ENCODE measurements at places on chromosomes 2 and 18. TPM values are rescaled to one million over a fixed set of nuclear protein-coding genes. Genes with fewer than 3 reads are reported as not detected.

- H3K27me3 ChIP-seq = no peaks in the 10 kb centered on the region
- H3K4me1 ChIP-seq = peaks cover 11% of the 10 kb centered on the region
- H3K27ac ChIP-seq = no peak overlapping the region
- H3K36me3 ChIP-seq = no peaks in the 10 kb centered on the region
These were observed 14.8 kb downstream of the SPRED2 start for GRCh38 chr2:65417509-65418085.

DNA sequence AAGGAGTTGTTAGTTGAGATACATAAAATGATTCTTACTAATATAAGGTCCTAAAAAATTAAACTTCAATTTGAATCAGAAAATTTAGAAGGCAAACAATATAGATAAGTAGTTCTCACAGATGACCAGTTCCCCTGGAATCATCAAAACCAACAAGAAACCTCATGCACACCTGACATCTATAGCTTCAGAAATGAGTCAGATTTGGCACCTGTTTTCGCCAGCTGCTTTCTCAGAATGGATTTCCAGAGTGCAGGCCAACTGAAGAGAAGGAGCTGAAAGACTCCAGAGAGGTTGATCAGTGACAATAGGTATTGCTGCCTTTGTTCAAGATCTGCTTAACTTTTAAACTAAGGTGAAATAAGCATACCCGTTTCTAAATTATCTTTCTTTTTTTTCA lies 192.4 kb downstream of the RDH14 start:
- no peak overlapping the region for H3K27ac ChIP-seq
- no peak overlapping the region for H3K4me3 ChIP-seq
- H3K36me3 ChIP-seq = no peaks in the 10 kb centered on the region
- H3K4me1 ChIP-seq = peaks cover 6% of the 10 kb centered on the region

DNA sequence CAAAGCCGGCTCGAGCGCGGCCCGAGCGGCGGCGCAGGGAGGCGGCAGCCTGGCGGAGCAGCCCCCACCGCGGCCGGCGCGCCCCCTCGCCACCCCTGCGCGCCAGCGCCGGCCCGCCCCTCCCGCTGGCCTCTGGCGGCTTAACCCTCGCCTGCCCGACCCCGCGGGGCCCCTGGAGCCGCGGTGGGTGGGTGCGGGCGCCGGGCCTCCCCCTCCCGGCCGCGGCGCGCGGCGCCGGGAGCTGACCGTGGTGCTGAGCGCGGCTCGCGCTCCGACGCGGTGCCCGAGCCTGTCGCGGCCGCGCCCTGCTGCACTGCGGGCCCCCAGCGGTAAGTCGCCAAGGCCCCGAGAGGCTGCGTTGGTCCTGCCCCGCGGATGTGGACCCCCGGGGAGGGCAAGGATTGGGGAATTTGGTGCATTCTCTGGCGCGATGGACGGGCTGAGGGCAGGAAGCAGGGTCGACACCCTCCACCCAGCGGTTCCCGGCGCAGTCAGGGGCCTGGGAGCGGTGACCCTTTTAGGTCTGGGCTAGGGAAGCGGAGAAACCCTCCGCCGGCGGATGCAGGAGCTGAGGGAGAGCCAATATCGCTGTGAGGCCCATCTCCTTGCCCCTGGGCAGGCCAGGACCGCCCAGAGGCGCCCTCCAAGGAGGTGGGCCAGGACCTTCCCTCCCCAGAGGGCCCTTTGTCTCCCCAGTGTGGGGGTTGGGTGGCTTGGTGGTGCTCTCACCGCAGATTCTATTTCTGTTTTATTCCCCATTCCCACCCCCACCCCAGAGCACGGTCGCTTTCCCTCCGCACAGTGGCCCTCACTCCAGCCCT lies 923 bp downstream of the AMER3 start:
- DNase-seq = no peak
- H3K27ac ChIP-seq = no peak overlapping the region
- no peaks in the 10 kb centered on the region for H3K4me1 ChIP-seq
- H3K4me3 ChIP-seq = no peak overlapping the region
- H3K27me3 ChIP-seq = peaks cover 3% of the 10 kb centered on the region

- no peaks in the 10 kb centered on the region for H3K36me3 ChIP-seq
- peak overlapping the region; percentile 8 for H3K27ac ChIP-seq
- no peaks in the 10 kb centered on the region for H3K27me3 ChIP-seq
- no peaks in the 10 kb centered on the region for H3K4me1 ChIP-seq
These were observed 934 bp downstream of the ZNF804A start for GRCh38 chr2:184599054-184599871.

The ANTXR1 gene
- 313 TPM for total RNA-seq

The FIGN gene
- 10.8 TPM for total RNA-seq

The ST8SIA3 gene
- not detected for total RNA-seq

- H3K27me3 ChIP-seq = no peaks in the 10 kb centered on the region
- no peak overlapping the region for H3K27ac ChIP-seq
- no peak overlapping the region for H3K4me3 ChIP-seq
- H3K36me3 ChIP-seq = no peaks in the 10 kb centered on the region
These were observed 114.0 kb upstream of the GLS start for GRCh38 chr2:190766595-190766994.

The VAMP5 gene
- 42.8 TPM for total RNA-seq

The DES gene
- total RNA-seq = 146 TPM

The GMCL1 gene
- total RNA-seq = 13.5 TPM

DNA sequence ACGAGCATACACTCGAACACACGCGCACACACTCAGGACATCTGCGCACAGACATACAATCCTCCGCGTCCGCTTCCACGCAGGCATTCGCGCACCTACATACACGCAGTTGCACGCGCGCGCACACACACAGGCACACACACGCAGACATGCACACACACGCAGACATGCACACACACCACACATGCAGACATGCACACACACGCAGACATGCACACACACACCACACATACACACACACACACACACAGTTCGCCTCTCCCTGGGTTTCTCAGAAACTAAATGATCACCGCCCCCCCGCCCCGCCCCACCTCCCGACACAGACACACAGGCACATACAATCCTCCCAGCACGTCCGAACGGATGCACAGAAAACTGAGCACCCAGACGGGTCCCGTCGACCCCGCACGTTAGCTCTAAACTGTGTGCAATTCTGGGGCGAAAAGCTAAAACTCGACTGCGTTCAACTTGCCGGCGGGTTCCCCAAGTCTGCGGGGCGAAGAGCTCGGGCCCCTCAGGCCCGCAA lies 1.0 kb downstream of the EPHA4 start:
- peak overlapping the region; percentile 87 for H3K4me3 ChIP-seq
- no peak for DNase-seq
- no peaks in the 10 kb centered on the region for H3K36me3 ChIP-seq
- peaks cover 35% of the 10 kb centered on the region for H3K4me1 ChIP-seq
- H3K27me3 ChIP-seq = no peaks in the 10 kb centered on the region
- peak overlapping the region; percentile 74 for H3K27ac ChIP-seq

The IL36B gene
- not detected for total RNA-seq

DNA sequence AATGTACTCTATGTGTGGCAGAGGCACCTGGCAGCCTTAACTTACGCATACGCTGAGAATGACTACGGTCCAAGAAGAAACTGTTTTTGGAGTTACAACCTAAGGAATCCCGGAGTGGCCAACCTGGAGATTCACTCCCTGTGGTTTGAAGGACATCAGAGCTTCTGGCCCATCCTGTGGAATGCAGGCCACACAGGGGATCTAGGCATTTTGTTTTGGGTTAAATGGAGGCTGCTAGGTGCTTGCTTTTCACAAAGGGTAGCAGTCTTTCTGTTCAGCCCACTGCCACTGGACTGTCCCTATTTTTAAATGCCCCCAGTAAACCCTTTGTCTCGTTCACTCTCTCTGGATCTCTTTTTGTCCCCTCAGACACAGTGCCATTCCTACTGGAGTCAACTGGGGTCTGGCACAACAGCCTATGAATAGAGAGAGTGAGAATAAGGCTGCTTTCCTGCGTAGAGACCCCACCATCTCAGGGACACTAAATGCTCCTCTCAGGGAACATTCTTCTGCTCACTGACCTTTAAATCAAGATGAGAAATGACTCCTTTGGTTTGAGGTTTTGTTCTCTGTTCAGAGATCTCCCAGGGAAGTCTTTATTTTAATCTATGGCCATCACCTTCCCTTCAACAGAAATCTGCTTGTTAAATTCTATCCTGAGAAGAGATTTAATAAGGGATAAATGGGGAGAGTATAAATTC lies 124.9 kb downstream of the B3GNT2 start:
- DNase-seq = no peak
- no peaks in the 10 kb centered on the region for H3K36me3 ChIP-seq
- H3K27me3 ChIP-seq = no peaks in the 10 kb centered on the region
- H3K4me3 ChIP-seq = no peak overlapping the region
- H3K4me1 ChIP-seq = no peaks in the 10 kb centered on the region

The FLACC1 gene
- 11.1 TPM for total RNA-seq

GRCh38 chr2:230472621-230473018 lies 56.6 kb downstream of the SP100 start:
- H3K4me3 ChIP-seq = no peak overlapping the region
- H3K36me3 ChIP-seq = peaks cover 31% of the 10 kb centered on the region
- no peaks in the 10 kb centered on the region for H3K4me1 ChIP-seq
- no peak overlapping the region for H3K27ac ChIP-seq
- H3K27me3 ChIP-seq = no peaks in the 10 kb centered on the region

- H3K27me3 ChIP-seq = no peaks in the 10 kb centered on the region
- no peak overlapping the region for H3K27ac ChIP-seq
- no peak for DNase-seq
These were observed 595.4 kb downstream of the NYAP2 start for GRCh38 chr2:225994748-225995405.

- no peaks in the 10 kb centered on the region for H3K27me3 ChIP-seq
- peaks cover 8% of the 10 kb centered on the region for H3K4me1 ChIP-seq
- DNase-seq = no peak
These were observed 214.9 kb upstream of the TNP1 start for GRCh38 chr2:217074576-217075255.

- no peaks in the 10 kb centered on the region for H3K36me3 ChIP-seq
- no peak overlapping the region for H3K27ac ChIP-seq
- H3K27me3 ChIP-seq = no peaks in the 10 kb centered on the region
- peak overlapping the region; percentile 43 for H3K4me3 ChIP-seq
- no peak for DNase-seq
These were observed 95.9 kb downstream of the NEB start for GRCh38 chr2:151638191-151638933.

- H3K4me1 ChIP-seq = no peaks in the 10 kb centered on the region
- H3K27ac ChIP-seq = no peak overlapping the region
- H3K4me3 ChIP-seq = no peak overlapping the region
- no peaks in the 10 kb centered on the region for H3K27me3 ChIP-seq
- DNase-seq = no peak
- no peaks in the 10 kb centered on the region for H3K36me3 ChIP-seq
These were observed 124.2 kb downstream of the RPIA start for GRCh38 chr2:88815697-88816096.

The IL1B gene
- total RNA-seq = 6.2 TPM

The GPR75 gene
- total RNA-seq = 0.54 TPM

DNA sequence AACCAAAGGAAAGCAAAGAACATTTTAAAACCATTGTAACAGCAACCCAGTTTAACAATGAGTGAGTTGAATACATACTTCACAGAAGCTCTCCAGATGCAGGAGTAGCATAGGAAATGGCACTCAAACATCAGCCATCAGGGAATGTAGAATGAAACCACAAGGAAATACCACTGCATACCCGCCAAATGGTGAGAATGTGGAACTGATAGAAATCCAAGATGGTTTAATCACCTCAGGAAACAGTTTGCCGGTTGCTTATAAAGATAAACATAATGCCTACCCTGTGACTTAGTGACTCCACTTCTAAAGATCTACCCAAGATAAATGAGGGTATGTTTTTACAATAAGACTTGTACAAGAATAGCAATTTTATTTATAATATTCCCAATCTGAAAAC lies 132.0 kb downstream of the GALNT1 start:
- DNase-seq = no peak
- H3K27me3 ChIP-seq = no peaks in the 10 kb centered on the region
- H3K27ac ChIP-seq = no peak overlapping the region
- H3K36me3 ChIP-seq = peaks cover 5% of the 10 kb centered on the region

DNA sequence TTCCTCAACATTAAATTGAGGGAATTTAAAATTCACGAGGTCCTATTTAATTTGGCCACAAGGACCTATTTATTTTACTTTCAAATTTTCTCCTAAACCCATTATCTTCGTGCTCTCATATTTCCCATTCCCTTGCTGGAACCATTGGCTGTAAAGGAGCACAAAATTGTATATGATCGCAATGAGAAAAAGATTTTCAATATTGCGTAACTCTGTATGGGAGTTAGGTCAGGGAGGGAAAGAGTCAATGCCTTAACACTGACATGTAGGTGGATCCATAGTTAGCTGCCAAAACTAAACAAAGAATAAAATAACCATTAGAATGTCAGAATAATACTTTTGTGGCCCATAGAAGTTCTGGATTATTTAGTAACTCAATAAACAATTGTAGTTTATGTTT lies 40.6 kb upstream of the ZC3H15 start:
- no peaks in the 10 kb centered on the region for H3K36me3 ChIP-seq
- H3K4me3 ChIP-seq = no peak overlapping the region

All from thoracic aorta (tissue), 2 donors.